ENCODE measurements at places on chromosomes 7 and 10.
A peak's percentile ranks its signal among the peaks of the same experiment; 100 is the strongest.

GRCh38 chr10:59470570-59470969 lies 108.2 kb upstream of the FAM13C start:
- no peak for DNase-seq

DNA sequence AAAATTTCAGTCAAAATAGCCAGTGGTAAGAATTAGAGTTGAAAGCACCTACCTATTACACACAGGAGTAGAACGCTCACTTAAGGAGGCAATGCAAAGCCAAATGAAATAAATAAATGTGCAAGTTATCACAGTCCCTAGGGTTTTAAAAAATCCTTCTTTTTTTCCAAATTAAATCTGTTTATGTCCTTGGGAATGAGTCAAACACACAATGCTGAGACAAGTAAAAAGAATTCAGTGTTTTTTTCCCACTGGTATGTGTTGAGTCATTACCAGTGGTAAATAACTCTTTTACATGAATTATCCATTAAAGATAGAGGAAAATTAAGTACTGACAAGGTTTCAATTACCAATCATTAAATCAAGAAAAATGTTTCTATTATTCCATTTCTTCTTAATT lies 438.6 kb downstream of the TNS3 start:
- DNase-seq, result no peak

DNA sequence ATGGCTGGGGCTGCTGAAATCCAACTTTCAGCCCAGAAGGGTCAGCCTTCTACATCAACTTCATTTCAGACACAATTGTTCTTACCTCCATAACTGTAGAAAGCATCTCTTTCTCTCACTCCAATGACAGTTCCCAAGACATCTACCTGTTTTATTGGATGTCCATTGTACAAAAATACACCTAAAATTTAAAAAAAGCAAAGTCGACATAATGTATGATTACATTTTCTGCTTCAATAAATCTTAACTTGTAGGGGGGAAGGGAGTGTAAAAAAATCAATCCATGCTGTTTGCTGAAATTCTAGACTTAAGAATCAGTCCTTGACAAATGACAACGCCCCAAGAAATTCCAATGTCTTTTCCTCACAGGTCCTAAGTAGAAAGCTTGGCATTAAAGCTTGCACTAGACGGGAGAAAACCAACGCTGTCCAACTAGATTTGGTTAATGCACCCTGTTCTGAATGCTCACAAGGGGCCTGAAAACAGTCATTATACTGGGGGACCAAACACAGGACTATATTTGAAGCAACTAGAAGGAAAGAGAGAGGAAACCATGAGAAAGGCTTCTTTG lies 7.5 kb downstream of the STN1 start:
- no peak for DNase-seq

DNA sequence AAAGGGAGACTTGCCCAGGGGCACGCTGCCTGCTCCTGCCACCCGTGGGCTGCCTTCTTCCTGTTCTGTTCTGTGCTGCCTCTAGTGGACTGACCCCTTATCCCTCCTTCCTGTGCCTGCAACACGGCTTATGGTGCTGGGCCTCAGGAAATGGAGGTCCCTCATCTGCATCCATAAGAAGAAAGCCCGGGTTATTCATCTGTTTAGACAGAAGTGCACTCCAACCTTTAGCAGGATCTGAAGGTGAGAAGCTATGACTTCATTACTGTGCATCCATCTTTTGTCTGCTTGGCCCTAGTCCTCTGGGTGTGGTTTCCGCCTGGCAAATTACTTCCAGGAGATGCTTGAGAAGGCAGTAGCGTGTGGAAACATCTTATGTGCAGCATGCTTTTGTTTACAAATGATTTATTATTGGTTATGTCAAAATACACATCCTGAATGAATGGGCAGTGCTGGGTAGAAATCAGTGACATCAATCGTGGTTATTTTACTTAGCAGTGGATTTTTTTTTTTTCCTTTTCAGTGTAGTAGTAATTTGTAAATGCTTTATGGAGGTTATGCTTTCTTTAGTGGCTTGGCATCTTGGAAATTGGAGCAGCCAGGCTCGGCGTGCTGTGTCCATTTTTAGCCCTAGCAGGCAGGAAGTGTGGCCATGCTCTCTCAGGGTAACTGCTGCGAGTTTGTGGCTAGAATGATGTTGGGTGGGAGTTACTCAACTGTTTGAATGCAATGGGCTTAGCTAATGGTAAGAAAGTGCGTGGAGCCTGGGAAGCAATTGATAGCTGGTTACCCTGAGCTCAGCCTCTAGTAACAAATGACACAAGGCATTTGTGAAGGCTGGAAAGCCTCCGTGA lies 12.7 kb downstream of the PTPRE start:
- no peak for DNase-seq

- DNase-seq, result no peak
These were observed 86.7 kb upstream of the PRKAR2B start for GRCh38 chr7:106957766-106958165.

DNA sequence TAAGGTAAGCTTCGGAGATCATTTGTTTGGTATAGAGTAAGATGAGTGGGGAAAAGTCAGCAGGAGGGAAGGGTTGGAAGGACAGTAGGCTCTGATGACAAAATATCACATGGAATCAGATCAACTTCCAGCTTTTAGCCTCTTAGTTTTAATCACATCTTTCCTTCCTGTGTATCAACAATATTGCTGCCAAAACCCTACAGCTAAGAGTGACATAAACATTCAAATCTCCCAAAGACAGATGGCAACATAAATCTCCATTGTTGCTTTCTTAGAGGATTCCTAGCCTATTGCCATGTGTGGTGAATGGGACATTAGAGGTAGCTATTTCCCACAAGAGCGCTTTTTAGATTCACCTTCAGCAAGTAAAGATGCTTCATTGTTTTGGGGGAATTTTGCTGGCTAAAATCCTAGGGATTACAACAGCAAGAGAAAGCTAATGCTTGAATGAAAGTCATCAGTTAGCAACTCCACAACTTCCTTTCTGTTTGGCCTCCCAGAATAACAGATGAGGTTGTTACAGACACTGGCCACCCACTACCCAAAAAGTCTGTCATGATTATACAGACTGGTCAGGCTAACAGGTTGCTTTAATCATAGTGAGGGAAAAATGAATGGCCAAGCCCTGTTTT lies 35.2 kb upstream of the FZD1 start:
- DNase-seq, result no peak

DNA sequence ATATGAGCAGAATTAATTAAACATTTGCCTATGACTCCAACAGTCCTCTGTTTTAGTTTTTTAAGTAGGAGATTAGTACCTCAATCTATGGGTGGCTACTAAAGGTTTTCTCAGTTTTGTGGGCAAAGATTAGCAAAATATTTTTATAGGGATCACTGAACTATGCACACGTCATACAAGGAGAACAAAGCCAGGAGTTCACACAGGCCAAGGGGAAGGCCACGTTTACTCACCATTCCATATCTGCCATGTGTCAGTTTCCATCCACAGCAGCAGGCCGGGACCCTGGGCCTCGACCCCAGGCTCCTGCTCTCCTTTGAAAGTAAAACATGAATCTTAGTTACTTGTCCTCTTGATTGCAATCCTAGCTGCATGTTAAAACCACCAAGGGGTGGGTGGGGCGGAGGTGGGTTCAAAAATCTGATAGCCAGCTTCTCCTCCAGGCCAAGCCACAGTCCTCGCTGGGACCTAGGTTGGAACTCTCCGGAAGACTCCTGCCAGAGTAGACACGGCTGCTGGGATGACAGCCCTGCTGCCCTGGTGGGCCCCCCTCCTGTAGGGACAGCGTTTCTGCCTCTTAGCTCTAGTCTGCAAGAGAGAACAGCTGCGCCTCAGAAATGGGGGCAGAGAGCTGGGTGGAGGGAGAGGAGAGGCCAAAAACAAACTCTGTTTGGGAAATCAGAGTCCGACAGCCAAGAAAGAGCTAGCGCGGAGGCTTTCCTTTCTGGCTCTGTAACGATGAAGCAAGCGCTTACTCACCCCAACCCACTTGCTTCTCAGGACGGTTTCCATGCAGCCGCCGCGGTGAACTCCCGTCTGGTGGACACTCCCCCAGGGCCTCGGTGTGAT lies 35.6 kb downstream of the PITRM1 start:
- DNase-seq, result peak; percentile 46

DNA sequence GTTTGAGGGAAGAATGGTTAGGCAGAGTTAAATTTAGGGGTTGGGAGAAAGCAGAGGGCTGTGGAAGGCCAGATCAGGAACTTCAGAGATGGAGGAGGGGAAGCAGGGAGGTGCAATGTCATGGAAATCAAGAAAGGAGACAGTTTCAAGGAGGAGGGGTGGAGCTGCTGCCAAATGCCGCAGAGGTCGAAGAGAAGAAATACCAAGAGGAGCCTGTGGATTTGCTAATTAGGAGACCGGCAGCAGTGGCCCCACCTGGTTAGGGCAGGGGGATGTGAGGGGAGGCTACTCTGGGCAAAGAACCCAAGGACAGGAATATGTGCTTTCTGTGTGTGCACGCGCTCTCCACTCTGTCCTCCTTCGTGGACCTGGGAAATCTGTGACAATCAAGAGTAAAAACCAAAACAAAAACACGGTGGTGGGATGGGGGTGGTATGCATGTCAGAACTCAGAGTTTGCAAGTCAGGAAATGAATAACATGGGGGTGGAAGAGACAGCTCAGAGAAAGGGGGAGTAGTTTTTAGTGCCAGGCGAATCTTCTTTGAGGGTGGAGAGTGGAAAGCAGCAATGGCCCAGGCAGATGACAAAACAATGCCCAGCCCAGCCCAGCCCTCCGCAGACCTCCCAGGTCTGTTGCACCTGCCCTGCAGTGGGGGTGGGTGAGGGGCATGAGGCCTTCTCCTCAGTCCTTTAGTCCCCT lies 102.9 kb upstream of the PAX2 start:
- no peak for DNase-seq

GRCh38 chr10:16828701-16829175 lies 11.5 kb upstream of the RSU1 start:
- DNase-seq, result no peak

- no peak for DNase-seq
These were observed 629 bp upstream of the DNAJC9 start for GRCh38 chr10:73247509-73248258.

DNA sequence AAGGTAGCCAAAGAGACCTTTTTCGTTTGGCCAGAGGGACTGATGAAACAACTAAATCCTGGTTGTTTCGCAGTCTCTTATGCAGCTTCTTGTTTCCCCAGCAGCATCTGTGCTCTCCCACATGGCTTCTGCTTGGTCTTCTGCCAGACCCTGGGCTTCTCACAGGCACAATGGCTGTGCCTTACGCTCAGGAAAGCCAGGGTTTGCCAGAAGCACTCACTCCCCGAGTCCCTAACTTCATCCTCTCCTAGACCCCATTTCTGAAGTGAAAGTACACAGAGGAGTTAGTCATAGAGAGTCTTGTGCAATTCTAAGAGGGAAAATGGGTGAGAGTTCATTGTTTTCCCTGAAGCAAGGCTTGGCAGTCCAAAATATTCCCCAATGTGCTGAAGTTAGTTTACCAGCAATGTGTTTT lies 121.7 kb downstream of the EVX1 start:
- no peak for DNase-seq

DNA sequence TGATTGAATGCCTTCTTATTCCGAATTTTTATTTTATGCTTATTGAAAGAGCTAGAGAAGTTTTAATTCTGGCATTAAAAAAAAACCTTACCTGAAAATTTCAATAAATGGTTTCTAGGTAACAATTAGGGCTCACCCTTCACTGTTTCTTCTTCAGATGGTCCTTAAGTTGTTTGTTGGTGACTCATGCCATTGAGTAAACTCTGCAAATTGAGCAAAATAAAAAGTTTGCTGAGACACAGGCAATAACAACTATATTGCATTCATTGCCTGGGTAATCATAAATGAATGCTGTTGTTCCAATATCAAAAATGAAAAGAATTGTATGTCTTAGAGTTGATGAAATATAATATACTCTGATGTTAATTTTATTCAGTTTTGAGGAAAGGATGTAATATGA lies 300.3 kb downstream of the CDK14 start:
- DNase-seq, result no peak

All from caudate nucleus (tissue), 63 donors.